ENCODE measurements at places on chromosomes 5 and 9. TPM values are rescaled to one million over a fixed set of nuclear protein-coding genes. Genes with fewer than 3 reads are reported as not detected.

The CTNND2 gene
- total RNA-seq: not detected

The IFNA6 gene
- not detected for total RNA-seq

The PCDH1 gene
- total RNA-seq: 1.2 TPM

The AMBP gene
- total RNA-seq: 0.12 TPM

The PTGER4 gene
- total RNA-seq: 29.9 TPM

The SMIM33 gene
- total RNA-seq: not detected

The FBXL7 gene
- total RNA-seq: 29.2 TPM

The LCN15 gene
- not detected for total RNA-seq

The SURF4 gene
- 466 TPM for total RNA-seq

The FOXD4 gene
- total RNA-seq: 0.16 TPM

The CDKN2B-AS1 gene
- 10.1 TPM for total RNA-seq

The PCSK5 gene
- total RNA-seq: 10.2 TPM

The CCDC183 gene
- 0.73 TPM for total RNA-seq

The ZDHHC11B gene
- not detected for total RNA-seq

The CDKN2A gene
- total RNA-seq: 17.2 TPM

All from hair follicle dermal papilla cell (primary cell).